ENCODE measurements at places on chromosomes 5 and 9.

- no peak for DNase-seq
Measured at GRCh38 chr9:22204240-22204639, 195.1 kb upstream of the CDKN2B start.

DNA sequence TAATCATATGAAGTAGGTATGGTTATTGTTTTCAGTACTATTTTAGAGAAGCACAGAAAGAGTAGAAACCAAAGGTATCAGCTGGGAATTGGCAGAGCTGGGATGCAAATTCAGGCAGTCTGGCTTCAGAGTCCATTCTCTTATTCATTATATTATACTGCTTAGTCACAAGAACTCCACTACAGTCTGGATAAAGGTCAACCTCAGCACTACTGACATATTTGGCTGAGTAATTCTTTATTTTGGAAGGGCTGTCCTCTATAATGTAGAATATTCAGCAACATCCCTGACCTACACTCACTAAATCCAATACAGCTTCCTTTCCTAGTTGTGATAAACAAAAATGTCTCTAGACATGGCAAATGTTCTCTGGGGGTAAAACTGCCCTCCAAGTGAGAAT, 37.6 kb downstream of the PTGER4 start:
- DNase-seq, result peak; percentile 81

GRCh38 chr9:79824265-79824664, 252.5 kb downstream of the TLE4 start:
- DNase-seq, result no peak

DNA sequence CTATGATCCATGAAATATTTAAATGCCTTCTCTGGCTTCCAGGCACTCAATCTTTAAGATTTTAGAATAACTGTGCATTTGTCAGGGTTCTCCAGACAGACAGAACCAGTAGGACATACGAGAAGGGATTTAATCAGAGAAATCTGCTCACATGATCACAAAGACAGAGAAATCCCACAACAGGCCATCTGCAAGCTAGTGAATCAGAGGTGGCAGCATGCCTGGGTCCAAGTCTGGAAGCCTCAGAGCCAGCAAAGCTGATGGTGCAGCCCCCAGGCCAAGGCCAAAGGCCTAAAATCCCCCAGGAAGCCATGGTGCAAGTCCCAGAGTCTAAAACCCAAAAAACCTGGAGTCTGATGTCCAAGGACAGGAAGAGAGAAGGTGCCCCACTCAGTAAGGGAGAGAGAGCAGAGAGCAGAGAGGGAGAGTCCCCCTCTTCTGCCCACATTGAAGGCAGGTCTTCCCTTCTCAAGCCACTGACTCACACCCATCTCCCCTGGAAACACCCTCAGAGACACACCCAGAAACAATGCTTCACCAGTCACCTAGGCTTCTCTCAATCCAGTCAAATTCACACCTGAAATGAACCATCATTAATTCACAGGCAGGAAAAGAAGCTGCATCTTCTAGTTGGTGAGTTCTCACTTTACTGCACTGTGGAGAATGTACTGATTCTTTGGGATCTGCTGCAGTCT, 48.7 kb downstream of the CAMSAP1 start:
- DNase-seq, result peak; percentile 43

GRCh38 chr5:75460942-75461610, 50.4 kb downstream of the CERT1 start:
- peak; percentile 9 for DNase-seq

GRCh38 chr5:178240766-178241165, 8.2 kb upstream of the PHYKPL start:
- no peak for DNase-seq

- no peak for DNase-seq
Measured at GRCh38 chr9:134922066-134922931, 4.6 kb upstream of the FCN1 start.

DNA sequence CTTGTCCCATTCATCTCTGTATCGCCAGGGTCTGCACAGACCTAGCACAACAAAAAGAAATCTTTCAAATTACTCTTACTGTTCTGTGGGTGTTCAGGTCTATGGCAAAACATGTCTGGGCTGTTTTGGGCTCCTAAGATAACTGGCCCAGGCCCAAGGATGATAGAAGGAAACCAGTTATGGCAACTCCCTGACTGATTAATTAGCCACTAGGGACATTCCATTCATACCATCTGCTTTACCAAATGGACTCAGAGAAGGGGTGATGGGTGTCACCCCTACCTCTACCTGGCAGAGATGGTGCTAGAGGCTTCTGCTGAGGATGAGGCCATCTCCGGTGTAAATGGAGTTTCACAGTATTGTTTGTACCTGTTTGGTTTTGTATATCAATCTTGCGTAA, 1.9 kb downstream of the SLC31A2 start:
- peak; percentile 50 for DNase-seq

DNA sequence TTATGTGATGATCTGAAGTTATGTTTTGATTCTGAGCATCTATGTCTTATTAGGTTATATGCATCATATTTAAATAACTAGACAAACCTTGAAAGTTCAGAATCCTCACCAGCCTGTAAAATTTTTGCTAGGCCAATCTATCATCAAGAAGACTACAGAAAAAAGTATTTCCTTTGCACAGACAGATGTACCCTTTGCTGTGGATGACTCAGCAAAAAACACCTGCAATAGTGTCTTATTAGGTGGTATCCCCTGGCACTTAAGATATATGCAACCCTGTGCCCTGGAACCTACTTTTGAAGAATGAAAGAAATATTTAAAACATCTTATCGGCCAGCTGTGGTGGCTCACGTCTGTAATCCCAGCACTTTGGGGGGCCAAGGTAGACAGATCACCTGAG, 130.6 kb downstream of the SLF1 start:
- no peak for DNase-seq

- DNase-seq, result peak; percentile 19
Measured at GRCh38 chr9:133054966-133055365, 6.8 kb upstream of the CEL start.

GRCh38 chr5:64869419-64869818, 100.7 kb downstream of the CWC27 start:
- peak; percentile 86 for DNase-seq

GRCh38 chr5:176830995-176831423, 20.6 kb downstream of the UNC5A start:
- no peak for DNase-seq

GRCh38 chr5:142873831-142874230, 103.7 kb downstream of the ARHGAP26 start:
- no peak for DNase-seq

GRCh38 chr5:63145167-63145566, 566.5 kb downstream of the LRRC70 start:
- DNase-seq, result peak; percentile 63

GRCh38 chr5:5331848-5332247, 90.6 kb upstream of the ICE1 start:
- DNase-seq, result no peak

DNA sequence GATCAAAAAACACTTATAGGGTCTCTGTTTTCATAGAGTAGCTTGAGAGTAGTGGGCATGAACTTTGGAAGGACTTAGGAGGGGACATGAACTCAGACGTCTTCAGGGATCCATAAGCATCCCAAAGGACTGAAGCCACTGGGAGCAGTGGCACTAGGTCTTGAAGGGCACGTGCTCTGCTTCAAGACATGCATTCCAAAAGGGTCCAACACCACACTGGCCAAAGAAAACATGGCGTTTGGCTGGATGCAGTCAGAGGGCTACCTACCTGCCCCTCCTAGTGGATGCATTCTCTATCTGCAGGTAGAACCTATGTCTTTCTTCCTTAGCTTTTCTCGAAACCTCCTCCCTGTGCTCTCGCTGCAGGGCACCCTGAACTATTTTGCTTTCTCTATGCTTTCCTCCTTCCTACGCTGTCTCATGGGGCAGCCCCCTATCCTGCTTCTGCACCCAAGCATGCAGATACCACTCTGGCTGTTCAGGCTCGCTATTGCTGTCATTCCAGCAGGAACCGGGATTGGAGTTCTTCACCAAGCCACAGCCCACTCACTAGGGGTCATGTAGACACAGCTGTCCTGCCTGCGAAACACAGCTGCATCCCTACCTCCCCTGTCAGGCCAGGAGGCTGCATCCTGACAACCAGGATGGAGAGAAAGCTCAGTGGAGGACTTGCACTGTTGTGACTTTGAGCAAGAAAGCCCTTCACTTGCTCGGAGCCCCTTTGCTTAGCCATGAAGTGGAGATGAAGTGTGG, 11.9 kb downstream of the FAM240B start:
- no peak for DNase-seq

DNA sequence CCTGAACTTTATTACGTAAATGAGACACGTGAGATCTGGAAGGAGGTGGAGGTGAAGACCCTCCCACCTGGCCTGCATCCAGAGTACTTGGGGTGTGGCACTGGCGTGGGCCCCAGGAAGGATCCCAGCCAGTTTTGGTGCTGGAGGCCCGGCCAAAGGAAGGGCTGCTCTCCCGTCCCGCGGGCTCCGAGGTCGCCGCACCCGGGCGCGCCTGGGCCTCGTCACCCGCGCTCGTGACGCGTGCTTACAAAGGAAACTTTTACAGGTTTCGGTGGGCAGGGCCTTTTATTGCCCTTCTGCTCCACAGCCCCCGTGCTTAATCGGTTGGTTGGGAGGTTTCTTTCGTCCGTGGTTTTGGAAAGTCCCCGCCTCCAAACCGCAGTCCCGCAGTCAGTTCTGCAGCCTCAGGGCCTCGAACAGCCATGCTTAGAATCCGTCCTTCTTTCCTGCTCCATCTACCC, 29.2 kb downstream of the CDKN2A start:
- DNase-seq, result peak; percentile 77

Data from fibroblast of mammary gland (primary cell).